CD4-positive, alpha-beta T cell treated with Interleukin-4 for 1 hour (primary cell): ENCODE measurements at places on chromosomes 11 and 22.
A peak's percentile ranks its signal among the peaks of the same experiment; 100 is the strongest.

GRCh38 chr11:114362958-114363357 is 37.4 kb downstream of the C11orf71 start:
- DNase-seq: no peak

DNA sequence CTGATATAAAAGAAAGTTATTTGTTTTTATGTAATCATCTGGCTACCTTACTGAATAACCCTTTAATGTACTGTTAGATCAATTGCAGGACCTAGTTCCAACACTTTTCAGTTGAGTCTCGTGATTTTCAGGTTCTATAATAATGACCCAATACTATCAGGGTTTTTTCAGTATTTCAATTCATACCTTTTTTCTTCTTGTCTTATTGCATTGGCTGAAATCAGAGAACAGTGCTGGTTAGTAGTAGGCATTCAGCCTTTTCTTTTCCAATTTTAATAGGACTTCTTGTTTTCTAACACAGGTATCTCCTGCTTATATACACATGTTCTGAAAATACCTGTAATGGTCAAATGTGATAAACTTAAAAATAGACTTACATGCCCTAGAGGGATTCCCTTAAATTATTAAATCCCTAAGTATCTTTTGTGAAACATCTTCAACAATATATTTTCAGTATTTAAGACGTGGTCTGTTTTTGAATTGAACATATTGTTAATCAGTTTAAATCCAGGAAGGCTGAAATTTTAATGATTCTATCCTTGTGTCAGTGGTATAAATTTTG is 13.6 kb downstream of the ZC3H12C start:
- DNase-seq: no peak

DNA sequence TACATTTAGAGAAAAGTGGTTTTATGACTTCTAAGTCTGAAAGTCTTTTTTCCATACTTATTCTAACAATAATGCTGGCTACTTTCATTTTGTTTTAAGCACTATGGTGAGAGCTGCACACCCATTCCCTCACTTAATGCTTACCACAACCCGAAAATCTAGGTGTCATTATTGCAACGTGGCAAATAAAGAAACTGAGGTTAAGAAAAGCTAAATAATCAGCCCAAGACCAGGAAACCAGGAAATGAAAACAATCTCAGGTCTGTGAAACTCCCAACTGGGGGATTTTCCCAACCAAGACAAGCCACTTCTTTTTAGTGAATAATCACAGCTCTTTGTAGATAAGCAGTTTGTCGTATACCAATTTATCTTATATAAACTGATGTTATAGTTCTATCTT is 126.3 kb downstream of the SLC1A2 start:
- no peak for DNase-seq

- no peak for DNase-seq
These were observed 21.6 kb upstream of the SESN3 start for GRCh38 chr11:95252586-95252985.

GRCh38 chr11:72594493-72595291 is 79.5 kb downstream of the PDE2A start:
- DNase-seq: no peak

- no peak for DNase-seq
These were observed 1.5 kb downstream of the LMF2 start for GRCh38 chr22:50505776-50506610.

GRCh38 chr11:13777341-13777985 is 109.0 kb downstream of the FAR1 start:
- DNase-seq: no peak

GRCh38 chr11:72552399-72552910 is 118.1 kb upstream of the CLPB start:
- no peak for DNase-seq

- DNase-seq: no peak
These were observed 168.7 kb upstream of the NTM start for GRCh38 chr11:131201674-131202073.

DNA sequence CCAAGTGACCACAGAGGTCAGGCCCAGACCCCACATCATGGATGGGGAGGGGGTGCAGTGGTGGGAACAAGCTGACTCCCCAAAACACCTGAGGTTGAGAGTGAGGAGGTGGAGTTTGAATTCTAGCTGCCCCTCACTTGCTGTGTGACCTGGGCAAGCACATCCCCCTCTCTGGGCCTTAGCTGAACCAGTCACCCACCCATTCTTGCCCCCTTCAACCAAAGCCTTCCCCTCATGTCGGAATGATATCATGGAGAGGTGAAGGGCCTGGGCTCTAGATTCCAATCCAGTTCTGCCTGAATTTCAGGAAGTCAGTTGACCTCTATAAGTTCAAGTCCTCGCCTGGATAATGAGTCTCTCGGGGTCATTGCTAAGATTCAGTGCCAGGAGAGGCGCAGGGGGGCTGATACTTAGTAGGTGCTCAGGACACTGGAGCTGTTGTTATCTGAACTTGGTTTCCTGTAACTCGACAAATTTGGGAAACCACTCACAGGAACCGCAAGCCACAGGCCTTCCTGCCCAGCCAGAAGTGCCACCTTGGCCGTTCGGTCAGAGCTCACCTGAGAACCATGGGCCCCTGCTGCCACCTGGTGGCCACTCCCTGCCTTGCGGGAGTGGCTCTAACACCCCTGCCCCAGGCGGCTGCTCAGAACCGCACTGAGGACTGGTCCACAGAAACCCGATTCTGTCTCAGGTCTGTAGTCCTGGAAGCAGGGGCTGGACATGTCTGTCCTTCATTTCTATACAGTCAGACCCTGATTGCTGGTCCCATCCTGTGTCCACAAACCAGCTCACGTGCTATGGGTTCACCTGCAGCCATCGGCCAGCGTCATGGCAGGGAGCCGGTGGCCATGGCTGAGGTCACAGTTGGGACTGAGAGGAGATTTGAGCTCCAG is 6.9 kb downstream of the CDC42EP1 start:
- DNase-seq: peak; percentile 92

- no peak for DNase-seq
These were observed 8.3 kb downstream of the DTX4 start for GRCh38 chr11:59180168-59180776.

DNA sequence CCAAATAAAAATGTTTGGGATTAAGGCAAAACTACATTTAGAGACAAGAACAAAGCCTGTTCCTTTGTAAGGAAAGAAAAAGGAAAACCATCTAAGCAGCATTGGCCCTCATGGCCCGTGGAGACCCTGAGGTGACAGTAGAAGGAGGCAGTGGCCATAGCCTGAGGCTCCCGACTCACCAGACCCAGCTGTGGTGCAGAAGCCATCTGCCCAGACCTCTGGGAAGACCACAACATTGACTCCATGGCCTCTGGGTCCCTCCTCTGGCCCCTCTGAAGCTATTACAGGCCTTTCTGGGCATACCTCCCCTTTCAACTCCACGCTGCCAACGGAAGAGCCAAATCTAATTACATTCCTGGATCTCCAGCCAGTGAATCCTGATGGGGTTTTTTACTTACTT is 6.4 kb downstream of the PRAME start:
- no peak for DNase-seq

DNA sequence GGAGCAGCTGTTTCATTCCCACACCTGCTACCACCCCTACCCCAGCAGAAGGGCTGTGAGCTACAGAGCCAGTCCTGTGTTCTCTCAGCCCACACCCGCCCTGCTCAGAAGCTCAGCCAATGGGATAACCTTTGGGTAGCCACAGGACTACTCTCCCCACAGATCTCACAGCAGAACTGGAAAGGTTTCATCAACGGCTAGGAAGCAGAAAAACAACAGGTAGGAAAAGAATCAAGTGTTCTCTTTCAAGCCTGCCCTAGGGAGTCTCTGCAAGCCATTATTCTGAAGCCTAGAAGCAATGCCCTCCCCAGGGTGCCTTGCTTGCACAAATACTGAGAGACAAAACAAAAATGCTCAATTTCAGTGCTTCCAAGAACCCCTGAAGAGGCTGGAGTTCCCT is 77.2 kb downstream of the TMPRSS5 start:
- no peak for DNase-seq

DNA sequence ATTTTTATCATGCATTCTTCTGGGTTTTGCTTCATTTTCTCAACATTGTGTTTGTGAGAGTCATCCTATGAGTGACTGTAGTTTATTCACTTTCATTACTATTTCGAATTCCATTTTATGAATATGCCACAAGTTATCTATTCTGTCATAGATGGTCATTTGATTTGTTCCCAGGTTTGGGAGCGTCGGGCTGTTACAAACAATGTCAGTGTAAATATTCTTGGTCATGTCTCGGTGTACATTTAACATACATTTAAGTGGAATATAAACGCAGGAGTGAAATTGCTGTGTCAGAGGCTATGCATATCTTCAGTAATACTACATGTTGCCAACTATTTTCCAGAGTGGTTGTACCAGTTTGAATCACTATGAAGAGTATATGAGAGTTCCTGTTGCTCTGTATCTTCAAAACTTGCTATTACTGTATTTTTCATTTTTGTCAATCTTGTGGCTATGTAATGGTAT is 2.4 kb downstream of the TRIM44 start:
- no peak for DNase-seq

- DNase-seq: no peak
These were observed 10.3 kb downstream of the DHCR7 start for GRCh38 chr11:71437879-71438278.

DNA sequence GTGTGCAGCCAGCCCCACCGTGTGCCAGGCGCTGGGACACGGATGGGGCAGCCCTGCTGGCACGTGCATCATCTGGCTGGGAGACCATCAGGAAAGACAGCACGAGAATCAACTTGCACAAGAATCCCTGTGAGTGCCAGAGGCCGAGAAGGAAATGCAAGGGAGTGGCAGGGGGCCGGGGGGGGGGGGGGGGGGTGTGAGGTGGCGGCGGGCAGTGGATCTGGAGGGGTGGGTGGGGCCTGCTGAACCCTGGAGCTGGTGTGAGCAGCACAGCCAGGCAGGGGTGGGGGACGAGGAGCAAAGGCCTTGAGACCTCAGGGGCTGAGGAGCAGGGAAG is 14.0 kb upstream of the FLRT1 start:
- DNase-seq: no peak

GRCh38 chr22:47423861-47424820 is 661.7 kb downstream of the TBC1D22A start:
- no peak for DNase-seq

DNA sequence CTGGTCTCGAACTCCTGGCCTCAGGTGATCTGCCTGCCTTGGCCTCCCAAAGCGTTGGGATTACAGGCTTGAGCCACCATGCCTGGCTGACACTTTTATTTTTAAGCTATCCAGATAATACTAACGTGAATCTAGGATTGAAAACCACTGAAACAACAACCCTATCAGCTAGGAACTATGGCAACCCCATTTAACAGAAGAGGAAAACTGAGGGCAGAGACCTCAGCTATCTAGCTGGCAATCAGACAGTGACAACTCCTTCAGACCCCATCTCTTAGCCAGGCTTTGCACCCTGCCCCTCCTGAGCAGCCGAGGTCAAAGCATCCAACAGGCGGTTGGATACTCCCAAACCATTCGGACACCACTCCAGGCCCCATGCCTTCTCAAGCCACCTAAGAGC is 14.1 kb downstream of the ABTB2 start:
- DNase-seq: no peak
